ENCODE measurements at places on chromosomes 7 and 10. TPM values are rescaled to one million over a fixed set of nuclear protein-coding genes. Genes with fewer than 3 reads are reported as not detected.
A peak's percentile ranks its signal among the peaks of the same experiment; 100 is the strongest.

GRCh38 chr10:101056365-101057151 lies 5.2 kb upstream of the KAZALD1 start:
- DNase-seq: no peak

Gene KNDC1
- total RNA-seq: not detected

GRCh38 chr10:18224626-18225445 lies 84.6 kb downstream of the CACNB2 start:
- DNase-seq: no peak

Gene SPDYE11
- total RNA-seq: not detected

GRCh38 chr10:24869354-24870015 lies 82.9 kb downstream of the PRTFDC1 start:
- DNase-seq: peak; percentile 34

Gene STK31
- not detected for total RNA-seq

GRCh38 chr7:5237286-5237685 lies 45.5 kb upstream of the SLC29A4 start:
- DNase-seq: peak; percentile 44

DNA sequence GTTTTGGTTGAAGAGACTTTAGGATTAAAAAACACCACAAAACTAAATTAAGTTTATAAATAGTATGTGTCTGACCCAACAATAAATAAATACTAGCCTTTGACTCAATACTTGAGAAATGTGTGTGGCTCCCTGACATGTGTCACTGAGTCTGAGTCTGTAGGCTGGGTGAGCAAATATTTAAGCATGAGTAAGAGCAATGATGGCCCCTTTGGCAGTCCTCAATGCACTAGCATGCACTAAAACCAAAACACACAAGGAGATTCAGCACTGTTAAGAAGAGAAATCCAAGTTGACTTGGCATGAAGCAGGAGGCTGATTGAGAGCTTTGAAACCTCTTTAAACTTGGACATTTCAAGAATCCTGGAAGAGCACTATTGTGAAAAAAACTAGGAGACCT lies 37.1 kb downstream of the CCDC71L start:
- DNase-seq: peak; percentile 77

Gene TRIM74
- total RNA-seq: not detected

- DNase-seq: no peak
Measured at GRCh38 chr10:71648254-71648932, 71.2 kb downstream of the C10orf105 start.
